8988T (cell line): ENCODE measurements at places on chromosomes 2 and 18.

- no peak for DNase-seq
Measured at GRCh38 chr2:223100061-223100511, 48.1 kb downstream of the KCNE4 start.

- no peak for DNase-seq
Measured at GRCh38 chr2:214482728-214483127, 71.9 kb downstream of the VWC2L start.

- no peak for DNase-seq
Measured at GRCh38 chr2:15813481-15814266, 126.7 kb upstream of the MYCN start.

DNA sequence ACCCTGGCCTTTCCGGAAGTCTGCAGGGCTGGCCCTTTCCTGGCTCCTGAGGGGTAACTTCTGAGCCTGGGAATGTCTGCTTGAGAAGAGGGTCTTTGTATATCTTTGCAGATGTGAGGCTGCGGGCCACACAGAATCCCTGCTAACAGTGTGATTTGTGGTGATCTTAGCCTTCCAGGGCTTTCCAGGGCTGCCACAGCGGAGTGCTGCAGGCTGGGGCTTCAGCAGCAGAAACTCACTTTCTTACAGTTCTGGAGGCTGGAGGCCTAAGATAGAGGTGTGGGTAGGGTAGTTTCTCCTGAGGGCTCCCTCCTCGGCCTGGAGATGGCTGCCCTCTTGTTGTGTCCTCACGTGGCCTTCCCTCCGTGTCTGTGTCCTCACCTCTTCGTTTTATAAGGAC is 294.7 kb upstream of the HS6ST1 start:
- no peak for DNase-seq

GRCh38 chr2:41791523-41791922 is 256.3 kb upstream of the PKDCC start:
- DNase-seq, result no peak

DNA sequence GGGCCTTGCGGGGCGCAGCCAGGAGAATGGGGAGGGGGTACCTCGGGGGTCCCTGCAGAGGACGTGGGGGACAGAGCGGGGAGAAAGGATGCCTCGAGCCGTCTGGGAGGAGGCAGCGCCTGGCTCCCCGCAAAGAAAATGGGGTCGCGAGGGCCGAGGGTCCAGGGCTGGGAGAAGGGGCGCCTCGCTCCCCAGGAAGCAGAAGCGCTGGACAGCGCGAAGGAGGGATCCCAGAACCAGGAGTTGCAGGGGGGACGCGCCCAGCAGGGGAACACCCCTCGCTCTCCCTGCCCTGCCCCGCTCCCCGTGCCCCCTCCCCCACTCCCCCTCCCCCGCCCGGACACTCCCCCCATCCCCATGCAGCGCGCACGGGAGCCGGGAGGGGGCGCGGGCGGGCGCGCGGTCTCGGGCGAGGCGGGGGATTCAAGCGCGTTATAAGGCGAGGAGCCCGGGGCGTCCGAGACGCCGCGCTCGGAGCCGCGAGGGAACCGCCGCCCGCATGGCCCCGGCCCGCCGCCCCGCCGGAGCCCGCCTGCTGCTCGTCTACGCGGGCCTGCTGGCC is at the start of gene ERFE:
ERFE (plus strand) TSS at position 462 of the 562 bp plus-strand sequence; CDS start at position 500, 38 bp downstream.
- peak; percentile 95 for DNase-seq
